ENCODE measurements at places on chromosomes 1 and 21.
A peak's percentile ranks its signal among the peaks of the same experiment; 100 is the strongest.

- DNase-seq, result peak; percentile 93
These were observed 7.4 kb downstream of the IRF2BP2 start for GRCh38 chr1:234602334-234603220.

DNA sequence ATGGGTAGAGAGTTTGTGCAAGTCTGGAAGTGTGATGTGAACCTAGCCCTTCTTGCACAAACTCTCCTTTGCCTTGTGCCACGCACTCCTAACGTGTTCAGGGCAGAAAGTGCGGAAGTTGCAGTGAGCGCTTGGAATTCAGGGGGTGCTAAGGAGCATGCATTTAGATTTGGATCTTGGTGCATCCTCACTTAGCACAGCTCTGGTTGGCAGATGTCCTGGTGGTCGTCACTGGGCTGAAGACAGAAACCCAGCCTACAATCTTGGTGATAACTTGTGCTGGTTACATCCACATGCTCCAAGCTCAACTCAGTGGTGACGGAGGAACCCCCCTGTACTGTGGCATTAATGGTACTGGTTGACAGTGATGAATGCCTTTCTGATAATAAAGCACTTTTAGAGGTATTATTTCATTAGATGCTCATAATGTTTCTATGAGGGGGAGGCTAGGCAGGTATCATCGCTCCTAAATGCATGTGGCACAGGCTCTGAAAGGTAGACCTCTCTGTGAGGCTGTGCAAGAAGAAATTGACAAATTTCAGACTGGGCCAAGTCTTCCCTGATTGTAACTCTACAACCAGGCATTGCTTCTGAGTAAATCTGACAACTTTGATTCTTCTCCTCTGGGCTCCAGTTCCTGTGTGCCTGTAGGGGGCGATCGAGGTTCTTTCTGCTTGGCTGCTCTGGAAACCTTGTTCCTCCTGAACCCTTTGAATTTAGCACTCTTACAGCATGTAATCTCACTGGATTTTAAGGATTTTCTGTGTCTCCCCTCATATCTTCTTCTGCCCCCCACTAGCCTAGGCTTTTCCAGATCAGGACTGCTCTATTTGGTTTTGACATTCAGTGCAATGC lies 40.6 kb downstream of the MAPKAPK2 start:
- DNase-seq, result no peak

DNA sequence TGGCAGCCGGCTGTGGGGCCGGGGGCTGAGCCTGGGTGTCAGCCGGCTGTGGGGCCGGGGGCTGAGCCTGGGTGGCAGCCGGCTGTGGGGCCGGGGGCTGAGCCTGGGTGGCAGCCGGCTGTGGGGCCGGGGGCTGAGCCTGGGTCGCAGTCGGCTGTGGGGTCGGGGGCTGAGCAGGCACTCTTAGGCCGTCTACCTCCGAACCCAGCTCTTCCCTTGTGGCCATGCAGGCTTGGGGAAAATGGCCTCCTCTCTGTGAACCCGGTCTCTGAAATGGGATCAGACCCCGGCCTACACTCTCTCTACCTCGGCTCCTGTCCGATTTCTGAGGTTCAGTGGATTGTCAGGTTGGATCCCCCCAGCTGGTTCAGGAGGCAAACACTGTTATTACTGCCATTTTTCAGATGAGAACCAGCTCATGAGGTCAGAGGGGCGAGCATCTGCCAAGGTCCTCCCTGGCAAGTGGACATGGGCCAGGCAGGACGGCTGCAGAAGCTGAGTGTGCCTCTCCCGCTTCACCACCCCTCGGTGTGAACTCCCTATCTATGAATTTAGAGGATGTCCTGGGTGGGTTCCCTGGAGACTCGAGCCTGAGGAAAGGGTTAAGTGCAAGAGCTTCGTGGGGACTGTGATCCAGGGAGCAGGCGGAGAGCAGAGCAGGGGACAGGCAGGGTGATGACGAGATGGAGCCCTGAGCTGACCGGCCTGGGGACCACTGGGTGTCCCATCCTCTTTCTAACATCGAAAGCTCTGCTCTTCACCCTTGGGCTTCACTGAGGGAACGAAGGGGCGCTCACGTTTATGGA lies 10.9 kb upstream of the COL18A1 start:
- DNase-seq, result no peak

GRCh38 chr1:44283524-44284173 lies 70.4 kb downstream of the DMAP1 start:
- DNase-seq, result no peak

GRCh38 chr1:44240802-44241671 lies 27.8 kb downstream of the DMAP1 start:
- no peak for DNase-seq

- DNase-seq, result peak; percentile 73
These were observed 16.9 kb downstream of the REG4 start for GRCh38 chr1:119794230-119794875.

GRCh38 chr1:18463984-18464664 lies 16.6 kb upstream of the KLHDC7A start:
- no peak for DNase-seq

Data from muscle of leg (tissue), 16 donors.